ENCODE measurements at places on chromosomes 11 and 22.
A peak's percentile ranks its signal among the peaks of the same experiment; 100 is the strongest.

- DNase-seq = peak; percentile 99
These were observed at the start of gene QSER1 for GRCh38 chr11:32892355-32893092. Gene QSER1, plus strand, starts transcription at chr11:32892811. Its CDS starts 315 bp downstream, at chr11:32893126.

- DNase-seq = no peak
These were observed 29.8 kb downstream of the SGSM3 start for GRCh38 chr22:40400159-40400558.

GRCh38 chr22:42090596-42091454 lies at the start of gene NDUFA6:
Gene NDUFA6, minus strand, starts transcription at chr22:42090772. Its CDS starts 28 bp downstream, at chr22:42090744.
- DNase-seq = peak; percentile 97

DNA sequence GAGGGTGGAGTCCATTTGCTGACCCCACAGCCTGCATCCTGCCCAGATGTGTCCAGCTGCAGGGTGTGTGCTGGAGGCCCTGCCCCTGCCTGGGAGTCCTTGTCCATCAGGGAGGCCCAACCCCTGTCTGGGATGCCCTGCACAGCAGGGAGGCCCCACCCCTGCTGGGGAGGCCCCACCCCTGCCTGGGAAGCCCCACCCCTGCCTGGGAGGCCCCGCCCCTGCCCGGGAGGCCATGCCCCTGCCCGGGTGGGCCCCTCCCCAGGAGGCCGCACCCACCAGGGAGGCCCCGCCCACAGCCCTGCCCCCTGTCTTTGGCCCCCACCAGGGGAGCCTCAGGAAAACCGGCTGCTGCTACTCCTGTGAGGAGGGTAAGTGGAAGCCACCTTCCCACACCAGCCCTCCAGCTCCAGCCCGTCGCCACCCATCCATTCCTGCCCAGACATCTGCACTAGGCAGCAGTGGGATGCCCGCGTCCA lies 37.2 kb downstream of the MUC5B start:
- no peak for DNase-seq

DNA sequence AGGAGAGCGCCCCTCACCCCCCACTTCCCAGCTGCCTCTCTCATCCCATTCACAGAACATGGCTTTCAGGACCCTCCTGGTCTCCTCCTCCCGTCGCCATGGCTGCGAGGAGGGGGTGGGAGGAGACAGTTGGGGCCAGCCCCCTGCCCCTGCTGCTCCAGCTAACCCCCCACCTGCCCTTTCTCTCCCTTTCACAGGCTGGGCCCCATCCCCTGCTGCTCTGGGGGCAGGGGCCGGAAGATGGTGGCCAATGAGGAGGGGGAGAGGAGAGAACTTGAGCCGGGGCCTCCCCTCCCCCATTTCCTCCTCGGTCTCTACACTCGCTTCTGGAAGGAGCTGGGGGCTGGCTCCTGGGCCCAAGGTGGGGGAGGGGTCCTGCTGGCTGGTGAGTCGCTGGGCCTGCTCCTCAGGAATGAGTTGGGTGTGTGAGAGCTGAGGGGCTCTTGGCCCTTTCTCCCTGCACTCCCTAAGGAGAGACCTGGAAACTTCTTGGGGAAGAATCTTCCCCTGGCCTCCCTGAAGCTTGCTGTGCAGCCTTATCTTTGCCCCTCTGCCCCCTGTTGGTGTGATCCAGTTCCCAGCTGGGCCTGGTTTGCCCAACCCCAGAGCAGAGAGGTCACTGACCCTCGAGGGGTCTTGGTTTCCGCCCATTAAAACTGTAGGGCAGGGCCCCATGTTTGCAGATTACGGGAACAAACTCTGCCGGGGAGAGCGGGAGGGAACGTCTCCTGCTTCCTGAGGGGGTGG lies 10.2 kb downstream of the YPEL4 start:
- DNase-seq = peak; percentile 83

DNA sequence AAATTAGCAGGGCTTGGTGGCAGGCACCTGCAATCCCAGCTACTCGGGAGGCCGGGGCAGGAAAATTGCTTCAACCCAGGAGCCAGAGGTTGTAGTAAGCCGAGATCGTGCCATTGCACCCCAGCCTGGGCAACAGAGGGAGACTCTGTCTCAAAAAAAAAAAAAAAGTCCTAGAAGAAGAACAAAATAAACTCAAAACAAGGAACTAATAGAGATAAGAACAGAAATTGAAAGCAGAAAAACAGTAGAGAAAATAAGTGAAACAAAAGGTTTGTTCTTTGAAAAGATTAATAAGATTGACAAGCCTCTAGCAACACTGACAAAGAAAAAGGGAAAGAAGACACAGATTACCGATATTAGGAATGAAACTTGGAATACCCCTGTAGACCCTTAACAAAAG lies 45.1 kb upstream of the CBX7 start:
- no peak for DNase-seq

GRCh38 chr11:36591433-36591832 lies 2.9 kb upstream of the IFTAP start:
- no peak for DNase-seq

GRCh38 chr11:108680271-108680670 lies 15.4 kb downstream of the DDX10 start:
- no peak for DNase-seq

DNA sequence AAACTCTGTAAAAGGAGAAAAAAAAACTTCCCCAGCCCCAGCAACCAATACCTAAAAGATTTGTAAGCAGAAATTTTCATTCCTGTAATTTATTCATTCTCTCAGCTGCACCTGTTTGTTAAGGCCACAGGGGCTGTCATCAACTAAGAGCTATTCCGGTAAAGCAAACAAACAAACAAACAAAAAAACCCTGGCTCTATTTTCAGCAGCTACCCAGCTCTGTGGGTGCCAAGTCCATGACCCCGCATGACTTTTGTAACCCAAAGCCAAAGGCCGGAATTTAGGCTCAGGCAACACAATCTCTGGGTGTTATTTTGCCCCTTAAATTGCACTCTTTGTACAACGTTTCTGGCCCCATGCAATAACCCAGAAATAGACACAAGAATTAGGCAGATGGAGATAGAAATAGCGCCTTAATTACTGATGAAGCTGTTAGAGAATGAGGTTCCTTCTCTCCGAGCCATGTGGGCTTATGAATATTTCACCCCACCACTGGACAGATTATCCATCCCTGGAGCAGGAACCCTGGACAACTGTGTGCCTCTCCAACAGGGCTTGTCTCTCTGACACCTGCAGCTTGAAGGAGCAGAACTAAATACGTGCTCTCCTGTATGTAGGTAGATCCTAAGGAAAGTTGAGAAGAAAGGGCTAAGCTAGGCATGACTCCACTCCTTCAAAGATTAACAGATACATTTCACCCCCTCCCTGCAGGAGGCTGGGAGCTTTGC lies 29.4 kb downstream of the APOL6 start:
- DNase-seq = no peak

DNA sequence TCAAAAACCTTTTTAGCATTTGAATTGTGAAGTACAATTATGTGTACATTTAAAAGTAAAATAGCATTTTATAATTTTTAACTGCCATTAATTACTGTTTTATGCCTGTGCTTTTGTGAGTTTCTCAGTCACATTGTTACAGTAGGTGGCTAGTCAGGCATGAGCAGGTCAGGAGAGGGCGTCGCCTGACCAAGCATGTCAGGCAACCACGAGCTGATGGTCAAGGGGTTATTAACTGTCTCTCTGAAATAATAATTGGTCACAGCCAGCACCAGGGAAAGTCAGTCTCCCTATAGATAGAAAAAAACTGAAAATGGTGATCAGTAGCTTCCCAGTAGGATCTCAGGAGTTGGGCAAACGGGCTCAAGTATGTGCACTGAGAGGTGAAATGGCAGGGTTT lies 19.4 kb upstream of the CCDC81 start:
- no peak for DNase-seq

DNA sequence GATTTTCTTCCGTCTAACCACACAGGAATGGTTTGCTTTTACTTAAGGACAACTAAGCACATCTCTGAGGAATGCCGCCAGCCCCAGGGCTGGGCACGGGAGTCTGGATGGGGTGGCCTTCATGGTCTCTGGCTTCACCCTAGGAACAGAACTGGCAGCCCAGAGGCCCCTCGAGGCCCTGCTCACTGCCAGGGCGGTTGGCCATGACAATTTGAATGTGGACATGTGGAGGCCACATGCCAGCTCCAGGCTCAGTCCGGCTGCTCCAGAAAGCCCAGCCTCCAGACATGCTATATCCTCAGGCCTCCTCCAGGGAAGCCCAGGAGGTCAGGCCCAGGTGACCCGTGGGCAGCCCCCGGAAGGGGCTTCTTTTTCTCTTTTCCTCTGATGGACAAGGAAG lies 84.0 kb upstream of the FGF3 start:
- no peak for DNase-seq

- DNase-seq = no peak
These were observed 8.5 kb upstream of the GRAMD1B start for GRCh38 chr11:123421589-123421988.

Measured in right kidney (tissue), 9 donors.